Activated CD4-positive, alpha-beta memory T cell treated with anti-CD3 and anti-CD28 coated beads, Interleukin-2, amount 10 ng/mL, durations not matched to agents 7 days and 5 days (primary cell): ENCODE measurements at places on chromosomes 3 and 15. TPM values are rescaled to one million over a fixed set of nuclear protein-coding genes. Genes with fewer than 3 reads are reported as not detected.

DNA sequence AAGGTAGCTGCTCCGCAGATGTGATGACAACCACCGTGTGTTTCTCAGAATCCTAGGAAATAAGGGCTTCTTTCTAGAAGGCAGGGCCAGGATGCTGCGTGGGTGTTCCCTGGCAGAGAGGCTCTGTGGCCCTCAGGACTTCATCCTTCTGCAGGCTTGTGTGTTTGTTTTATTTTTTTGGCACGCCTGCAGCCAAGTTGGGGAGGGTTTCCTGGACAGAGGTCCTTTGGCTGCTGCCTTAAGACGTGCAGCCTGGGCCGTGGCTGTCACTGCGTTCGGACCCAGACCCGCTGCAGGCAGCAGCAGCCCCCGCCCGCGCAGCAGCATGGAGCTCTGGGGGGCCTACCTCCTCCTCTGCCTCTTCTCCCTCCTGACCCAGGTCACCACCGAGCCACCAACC, at the start of gene CLEC3B:
Gene CLEC3B, plus strand, starts transcription at position 266 of the 400 bp plus-strand sequence. Its CDS starts 60 bp downstream, at position 326.
- peaks cover 17% of the 10 kb centered on the region for H3K27me3 ChIP-seq
- no peaks in the 10 kb centered on the region for H3K36me3 ChIP-seq
- H3K27ac ChIP-seq = no peak within 1 kb of the TSS
- DNase-seq = no peak
- peaks cover 2% of the 10 kb centered on the region for H3K4me1 ChIP-seq
- H3K4me3 ChIP-seq = no peak within 1 kb of the TSS

GRCh38 chr3:128714887-128715491, 11.0 kb upstream of the RAB7A start:
- H3K27me3 ChIP-seq = peaks cover 3% of the 10 kb centered on the region
- no peaks in the 10 kb centered on the region for H3K36me3 ChIP-seq
- peak; percentile 55 for DNase-seq
- peak overlapping the region; percentile 84 for H3K27ac ChIP-seq
- peak overlapping the region; percentile 48 for H3K4me3 ChIP-seq

DNA sequence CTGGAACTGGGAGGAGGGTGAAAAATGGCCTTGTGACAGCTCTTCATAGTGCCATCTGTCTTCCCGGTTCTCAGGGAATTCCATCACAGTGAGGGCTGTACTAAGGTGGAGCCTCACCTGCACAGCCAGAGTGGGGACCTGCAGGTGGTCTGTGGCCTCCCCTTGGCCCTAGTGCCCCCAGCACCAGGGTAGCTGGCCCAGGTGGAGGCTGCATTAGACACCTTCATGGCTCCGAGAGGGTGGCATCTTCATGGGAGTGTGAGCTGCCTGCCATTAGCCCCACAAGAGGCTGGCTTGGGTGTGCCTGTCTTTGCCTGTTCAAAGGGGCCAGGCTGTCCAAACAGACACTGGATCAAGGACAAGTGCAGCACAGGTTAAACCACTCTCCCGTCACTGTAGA, 95.5 kb upstream of the PRR23E start:
- no peak for DNase-seq
- H3K27ac ChIP-seq = no peak overlapping the region
- no peaks in the 10 kb centered on the region for H3K27me3 ChIP-seq
- H3K4me3 ChIP-seq = no peak overlapping the region
- no peaks in the 10 kb centered on the region for H3K36me3 ChIP-seq

Gene CILP
- not detected for total RNA-seq

DNA sequence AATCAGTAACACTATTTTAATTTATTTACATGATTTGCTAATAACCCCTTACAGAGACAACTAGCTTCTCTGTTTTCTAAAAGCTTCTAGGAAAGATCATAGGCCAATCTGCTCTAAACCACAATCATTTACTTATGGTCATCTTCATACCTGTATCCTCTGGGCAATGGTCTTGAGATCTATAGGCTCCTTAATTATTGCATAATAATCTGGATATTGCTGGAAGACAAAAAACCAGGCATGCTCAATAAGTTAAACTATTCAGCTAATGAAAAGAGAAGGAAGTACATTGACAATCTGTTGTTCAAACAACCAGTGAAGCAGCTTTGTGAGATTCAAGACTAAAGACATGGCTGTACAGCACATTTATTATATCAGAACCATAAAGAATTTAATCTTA, 34.1 kb downstream of the PBRM1 start:
- peaks cover 13% of the 10 kb centered on the region for H3K4me1 ChIP-seq
- DNase-seq = no peak
- peaks cover 62% of the 10 kb centered on the region for H3K36me3 ChIP-seq
- no peak overlapping the region for H3K27ac ChIP-seq
- H3K4me3 ChIP-seq = no peak overlapping the region

DNA sequence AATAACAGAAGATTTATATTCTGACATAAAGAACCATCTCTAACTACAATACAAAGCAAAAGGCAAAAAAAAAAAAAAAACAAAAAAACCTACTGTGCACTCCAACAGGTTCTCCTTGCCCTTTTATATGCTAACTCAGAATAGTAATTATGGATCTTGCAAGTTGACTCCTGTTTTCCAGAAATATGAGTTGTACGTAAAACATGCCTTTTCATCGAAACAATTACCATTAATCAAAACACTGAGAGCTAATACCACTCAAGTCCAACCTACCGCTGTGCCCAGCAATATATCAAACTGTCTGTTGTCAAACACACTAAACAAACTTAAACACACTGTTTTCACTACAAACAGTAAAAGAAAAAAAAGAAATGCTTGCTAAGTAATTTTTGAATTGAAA, 389.8 kb downstream of the TBC1D5 start:
- DNase-seq = no peak
- H3K27me3 ChIP-seq = no peaks in the 10 kb centered on the region
- peaks cover 3% of the 10 kb centered on the region for H3K36me3 ChIP-seq
- H3K4me1 ChIP-seq = peaks cover 6% of the 10 kb centered on the region
- H3K27ac ChIP-seq = no peak overlapping the region

GRCh38 chr3:65641045-65641444, 397.7 kb downstream of the MAGI1 start:
- DNase-seq = no peak
- no peak overlapping the region for H3K27ac ChIP-seq
- H3K36me3 ChIP-seq = no peaks in the 10 kb centered on the region

DNA sequence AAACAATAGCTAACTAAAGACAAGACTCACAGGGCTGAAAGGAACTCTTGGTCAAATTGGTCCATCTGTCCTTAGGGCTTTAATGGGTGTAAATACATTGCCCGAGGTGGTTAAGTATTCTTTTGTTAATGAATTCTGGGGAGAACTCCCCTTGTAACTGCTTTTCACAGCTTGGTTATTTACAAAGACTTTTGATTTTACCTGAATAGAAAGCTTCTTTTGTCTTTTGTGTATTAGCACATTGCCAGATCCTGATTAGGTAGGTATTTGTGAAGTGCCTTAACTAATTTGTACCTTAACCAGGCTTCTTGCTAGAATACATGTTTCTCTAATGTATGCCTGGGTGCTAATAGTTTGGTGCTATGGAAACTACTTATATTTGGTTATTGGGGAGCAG, 14.0 kb downstream of the CHD2 start:
- peaks cover 64% of the 10 kb centered on the region for H3K36me3 ChIP-seq
- H3K27ac ChIP-seq = peak overlapping the region; percentile 90
- no peak for DNase-seq
- H3K4me1 ChIP-seq = peaks cover 82% of the 10 kb centered on the region
- peak overlapping the region; percentile 89 for H3K4me3 ChIP-seq

Gene GXYLT2
- not detected for total RNA-seq

GRCh38 chr15:84797212-84797611, 19.9 kb upstream of the ALPK3 start:
- no peak overlapping the region for H3K4me3 ChIP-seq
- no peaks in the 10 kb centered on the region for H3K27me3 ChIP-seq
- H3K36me3 ChIP-seq = peaks cover 61% of the 10 kb centered on the region

DNA sequence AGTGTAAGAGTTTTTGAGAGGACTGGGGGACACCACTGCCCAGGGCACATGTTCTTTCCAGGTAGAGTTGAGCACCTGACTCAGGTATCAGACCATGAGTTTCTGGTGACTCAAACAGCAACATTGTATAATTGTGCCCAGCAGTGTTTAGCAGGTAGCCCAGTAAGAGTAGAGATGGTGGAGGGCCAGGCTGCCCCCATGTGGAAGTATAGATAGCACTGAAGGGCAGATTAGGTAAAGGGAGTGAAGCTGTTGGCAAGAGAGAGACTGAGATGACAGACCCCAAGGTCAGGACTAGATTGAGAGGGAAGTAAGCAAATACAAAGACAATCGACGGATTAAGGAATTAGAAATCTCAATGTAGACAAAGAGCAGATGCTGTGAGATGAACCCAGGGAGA, 74.6 kb downstream of the TRIM42 start:
- H3K4me1 ChIP-seq = peaks cover 2% of the 10 kb centered on the region
- H3K27ac ChIP-seq = no peak overlapping the region
- no peaks in the 10 kb centered on the region for H3K27me3 ChIP-seq
- no peak for DNase-seq
- H3K4me3 ChIP-seq = no peak overlapping the region
- no peaks in the 10 kb centered on the region for H3K36me3 ChIP-seq

- no peaks in the 10 kb centered on the region for H3K27me3 ChIP-seq
- H3K27ac ChIP-seq = no peak overlapping the region
- H3K4me3 ChIP-seq = no peak overlapping the region
- peaks cover 24% of the 10 kb centered on the region for H3K36me3 ChIP-seq
- peaks cover 2% of the 10 kb centered on the region for H3K4me1 ChIP-seq
Observed at GRCh38 chr15:49313650-49314049, 109.4 kb upstream of the FGF7 start.

DNA sequence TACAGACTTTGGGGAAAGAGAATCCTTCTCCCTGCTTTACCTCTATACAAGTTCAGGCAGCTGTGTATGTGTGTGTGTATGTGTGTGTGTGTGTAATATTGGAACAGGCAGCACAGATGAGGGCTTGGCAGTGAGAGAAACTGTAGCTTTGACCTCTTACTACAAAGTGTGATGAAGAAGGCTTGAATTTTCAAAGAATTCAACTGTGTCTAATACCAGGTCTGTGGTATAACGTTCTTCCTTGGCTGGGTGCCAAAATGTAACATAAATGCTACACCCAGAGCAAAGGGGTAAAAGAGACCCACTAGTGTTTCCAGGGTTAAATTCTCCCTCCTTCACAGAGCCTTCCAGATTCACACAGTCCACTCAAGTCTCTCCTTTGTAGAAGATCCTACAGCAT, 51.1 kb downstream of the CHST2 start:
- H3K36me3 ChIP-seq = peaks cover 8% of the 10 kb centered on the region
- DNase-seq = no peak
- no peak overlapping the region for H3K4me3 ChIP-seq
- peaks cover 50% of the 10 kb centered on the region for H3K4me1 ChIP-seq
- no peaks in the 10 kb centered on the region for H3K27me3 ChIP-seq

DNA sequence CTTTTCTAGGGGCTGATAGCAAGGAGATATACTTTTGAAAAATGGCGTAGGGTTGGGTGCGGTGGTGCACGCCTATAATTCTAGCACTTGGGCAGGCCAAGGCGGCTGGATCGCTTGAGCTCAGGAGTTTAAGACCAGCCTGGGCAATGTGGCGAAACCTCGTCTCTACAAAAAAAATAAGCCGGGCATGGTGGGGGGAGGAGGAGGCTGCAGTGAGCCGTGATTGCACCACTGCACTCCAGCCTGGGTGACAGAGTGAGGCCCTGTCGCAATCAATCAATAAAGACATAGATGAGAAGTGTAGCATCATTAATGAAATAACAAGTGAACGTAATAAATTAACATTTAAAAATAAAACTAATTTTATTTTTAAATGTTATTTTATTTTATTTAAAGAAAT, 134.6 kb downstream of the SLCO3A1 start:
- no peak overlapping the region for H3K27ac ChIP-seq
- DNase-seq = no peak
- H3K4me3 ChIP-seq = no peak overlapping the region

DNA sequence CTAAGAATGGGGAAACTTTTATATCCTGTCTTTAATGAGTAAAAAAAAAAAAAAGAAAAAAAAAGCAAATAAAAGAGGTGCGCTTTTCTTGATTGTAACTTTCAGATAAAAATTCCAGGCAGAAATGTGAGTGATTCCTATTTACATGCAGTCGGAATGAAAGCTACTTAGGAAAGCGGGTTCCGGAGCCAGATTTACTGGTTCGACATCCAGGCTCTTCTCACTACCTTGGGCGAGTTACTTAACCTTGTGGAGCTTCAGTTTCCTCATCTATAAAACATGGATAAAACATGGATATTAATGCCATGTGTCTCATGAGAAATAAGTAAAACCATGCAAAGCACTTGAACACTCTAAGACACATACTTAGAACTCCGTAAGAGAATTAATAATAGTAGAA, 169.2 kb downstream of the TP63 start:
- H3K27ac ChIP-seq = no peak overlapping the region
- DNase-seq = no peak
- no peaks in the 10 kb centered on the region for H3K27me3 ChIP-seq
- H3K36me3 ChIP-seq = no peaks in the 10 kb centered on the region

DNA sequence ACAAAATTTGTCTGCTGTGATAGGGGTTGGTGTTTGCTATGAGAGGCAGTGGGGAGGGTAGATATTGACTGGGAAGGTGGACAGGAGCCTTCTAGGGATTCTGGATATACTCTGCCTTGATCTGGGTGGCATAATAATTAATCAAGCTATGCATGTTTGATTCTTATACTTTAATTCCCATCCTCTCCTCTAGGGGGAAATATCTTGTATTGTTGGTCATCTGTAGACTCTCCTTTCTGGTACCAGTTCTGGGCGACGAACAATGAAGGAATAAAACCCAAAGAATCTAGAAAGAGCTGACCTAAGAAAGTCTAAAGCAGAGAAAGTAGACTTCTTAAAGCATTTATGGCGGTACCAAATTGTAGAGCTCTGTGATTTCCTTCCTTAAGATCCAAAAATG, 198.2 kb upstream of the STRIT1 start:
- no peaks in the 10 kb centered on the region for H3K36me3 ChIP-seq
- peaks cover 2% of the 10 kb centered on the region for H3K27me3 ChIP-seq
- no peak overlapping the region for H3K27ac ChIP-seq

DNA sequence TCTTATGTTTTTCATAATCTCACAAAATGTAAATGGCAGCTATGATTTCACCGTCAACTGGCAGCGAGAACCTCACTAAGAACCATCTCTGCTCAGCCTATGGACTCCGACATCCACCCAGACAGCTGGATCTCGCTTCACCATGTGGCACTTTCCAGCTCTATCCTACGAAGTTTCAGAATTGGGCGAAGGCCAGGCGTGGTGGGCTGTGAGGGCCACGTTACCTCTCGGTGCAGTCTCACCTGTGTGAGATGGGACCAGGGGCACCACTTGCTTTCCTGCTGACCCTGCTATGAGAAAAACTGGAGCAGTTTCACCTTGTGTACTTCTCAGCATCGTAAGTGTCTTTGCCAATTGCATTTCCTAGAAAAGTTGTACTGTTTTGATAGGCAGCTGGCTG, 32.3 kb downstream of the CHDH start:
- H3K4me3 ChIP-seq = no peak overlapping the region
- no peak for DNase-seq
- H3K27ac ChIP-seq = no peak overlapping the region
- H3K4me1 ChIP-seq = peaks cover 6% of the 10 kb centered on the region
- H3K27me3 ChIP-seq = no peaks in the 10 kb centered on the region

DNA sequence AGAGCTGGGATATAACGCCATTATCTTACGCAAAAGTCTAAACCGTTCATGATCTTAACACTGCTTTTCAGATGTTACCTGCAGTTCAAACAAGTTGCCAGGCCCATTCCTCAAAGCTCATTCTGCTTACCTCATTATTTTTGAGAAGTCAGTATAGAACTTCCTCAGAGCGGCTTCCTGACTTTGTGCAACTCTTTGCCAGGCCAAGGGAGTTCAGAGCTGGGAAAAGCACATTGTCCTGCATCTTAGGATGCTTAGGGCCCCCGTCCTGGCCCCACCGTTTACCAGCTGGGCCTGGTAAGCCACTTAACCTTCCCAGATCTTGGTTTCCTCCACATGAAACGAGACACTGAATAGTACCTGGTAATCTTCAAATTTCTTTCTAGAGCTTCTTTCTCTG, 6.8 kb upstream of the C2CD4B start:
- DNase-seq = no peak
- no peak overlapping the region for H3K4me3 ChIP-seq
- no peaks in the 10 kb centered on the region for H3K4me1 ChIP-seq
- H3K27ac ChIP-seq = no peak overlapping the region
- no peaks in the 10 kb centered on the region for H3K36me3 ChIP-seq
